Foreskin keratinocyte (primary cell): ENCODE measurements at places on chromosomes 7 and 10. TPM values are rescaled to one million over a fixed set of nuclear protein-coding genes. Genes with fewer than 3 reads are reported as not detected.

The LLCFC1 gene
- not detected in 2 replicates for polyA plus RNA-seq

DNA sequence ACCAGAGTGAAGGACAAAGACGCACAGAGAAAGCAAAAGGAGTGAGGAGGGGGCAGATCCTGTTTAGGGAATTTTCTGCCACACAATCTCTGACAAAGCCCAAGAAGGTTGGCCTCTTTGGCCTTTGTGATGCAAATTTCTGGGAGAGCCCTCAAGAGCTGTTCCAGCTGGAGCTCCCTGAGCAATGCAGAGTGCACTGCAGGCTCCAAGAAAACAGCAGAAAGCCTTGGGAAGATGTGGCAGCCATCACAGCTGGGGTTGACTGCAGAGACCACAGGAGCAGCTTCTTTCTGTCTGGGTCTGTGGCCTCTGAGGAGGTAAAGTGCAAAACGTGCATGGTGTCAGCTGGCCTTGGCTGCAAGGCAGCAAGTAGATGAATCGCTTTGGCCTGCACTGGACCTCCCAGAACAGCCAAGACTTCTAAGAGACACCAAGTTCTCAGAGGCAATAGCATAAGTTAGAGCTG lies 200.2 kb downstream of the ELMO1 start:
- DNase-seq, result no peak

- no peak for DNase-seq
Observed at GRCh38 chr7:25622695-25623094, 394.4 kb upstream of the NPVF start.

DNA sequence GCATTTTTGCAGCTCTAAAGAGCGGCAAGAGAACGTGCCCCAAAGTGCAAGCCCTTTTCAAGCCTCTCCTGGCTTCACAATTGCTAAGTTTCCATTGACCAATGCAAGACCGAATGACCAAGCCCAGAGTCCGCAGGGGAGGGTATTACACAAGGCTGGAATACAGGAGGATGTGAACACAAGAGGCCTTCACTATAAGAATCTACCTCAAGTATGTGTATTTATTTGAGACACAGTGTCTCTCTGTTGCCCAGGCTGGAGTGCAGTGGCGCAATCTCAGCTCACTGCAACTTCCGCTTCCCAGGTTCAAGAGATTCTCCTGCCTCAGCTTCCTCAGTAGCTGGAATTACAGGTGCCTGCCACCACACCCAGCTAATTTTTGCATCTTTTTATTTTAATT lies 22.2 kb upstream of the TPST1 start:
- DNase-seq, result no peak

- DNase-seq, result no peak
Observed at GRCh38 chr10:10725196-10725595, 292.5 kb upstream of the CELF2 start.

DNA sequence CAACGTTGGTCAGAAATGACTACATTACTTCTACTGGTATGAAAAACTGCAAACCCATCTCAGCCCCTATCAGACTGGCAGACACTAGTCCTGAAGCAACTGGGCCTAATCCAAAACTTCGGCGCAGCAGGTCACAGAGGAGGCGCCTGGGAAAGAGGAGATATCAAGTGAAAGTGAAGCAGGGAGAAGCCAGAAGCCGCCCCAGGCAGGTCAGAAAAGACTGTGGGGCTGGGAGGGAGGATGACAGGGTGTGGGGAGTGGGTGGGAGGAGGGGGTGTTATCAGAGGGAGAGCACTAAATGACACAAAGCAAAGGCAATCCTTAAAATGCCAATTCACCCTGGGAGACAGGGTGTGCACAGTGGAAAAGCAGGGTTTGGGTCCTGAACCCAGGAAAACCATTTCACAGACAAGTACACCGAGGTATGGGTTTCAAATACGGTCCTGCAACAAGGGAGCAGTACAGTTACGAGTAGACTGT lies 731 bp downstream of the CHCHD3 start:
- peak; percentile 7 for DNase-seq

DNA sequence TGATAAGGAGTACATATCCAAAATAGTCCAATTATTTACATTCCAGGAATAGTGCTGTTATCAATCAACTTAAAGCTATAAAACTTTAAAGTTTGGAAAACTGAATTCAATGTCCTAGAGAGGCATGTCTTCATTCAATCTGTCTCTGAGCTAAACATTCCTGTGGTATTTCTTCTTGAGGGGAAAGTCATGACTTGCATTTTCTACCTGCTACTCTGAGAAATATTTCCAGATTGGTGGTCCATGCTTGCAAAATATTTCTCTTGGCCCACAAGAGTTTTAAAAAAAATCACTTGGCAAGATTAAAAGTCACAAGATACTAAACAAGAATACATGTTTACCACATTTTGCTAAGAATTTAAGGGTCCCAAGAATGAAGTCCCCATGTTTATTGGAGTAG lies 63.6 kb upstream of the HGF start:
- peak; percentile 17 for DNase-seq

- DNase-seq, result no peak
Observed at GRCh38 chr10:92695679-92696605, 6.2 kb downstream of the HHEX start.

The DGKB gene
- not detected in 2 replicates for polyA plus RNA-seq

DNA sequence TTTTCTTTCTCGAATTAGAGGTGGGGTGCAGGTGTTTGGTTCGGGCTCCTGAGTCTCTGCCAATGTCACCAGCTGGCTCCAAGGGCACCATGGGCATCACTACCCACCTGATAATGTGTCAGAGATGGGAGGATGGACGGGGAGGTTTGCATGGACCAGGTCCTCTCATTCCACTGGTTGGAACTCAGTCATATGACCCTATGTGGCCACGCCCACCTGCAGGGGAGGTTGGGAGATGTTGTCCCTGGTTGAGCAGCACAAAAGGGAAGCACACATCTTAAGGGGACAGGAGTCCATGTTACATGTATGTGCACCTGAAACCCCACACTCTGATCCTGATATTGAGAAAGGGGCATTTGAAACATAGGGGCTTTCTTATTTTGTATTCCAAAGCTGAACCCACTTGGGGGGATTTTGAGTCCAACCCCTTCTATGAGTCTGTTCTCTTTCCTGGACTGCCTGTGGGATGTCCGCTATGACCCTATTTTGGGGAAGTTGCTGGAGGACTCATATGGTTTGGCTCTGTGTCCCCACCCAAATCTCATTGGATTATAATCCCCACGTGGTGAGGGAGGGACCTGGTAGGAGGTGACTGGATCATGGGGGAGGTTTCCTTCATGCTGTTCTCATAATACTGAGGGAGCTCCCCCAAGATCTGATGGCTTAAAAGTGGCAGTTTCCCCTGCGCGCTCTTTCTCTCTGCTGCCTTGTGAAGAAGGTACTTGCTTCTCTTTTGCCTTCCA lies 66.9 kb upstream of the BAIAP2L1 start:
- no peak for DNase-seq

GRCh38 chr7:103989785-103990767 lies 618 bp upstream of the RELN start:
- peak; percentile 15 for DNase-seq

The STRIP2 gene
- polyA plus RNA-seq, result 5.1 and 5.6 TPM in 2 replicates

The CELF2 gene
- polyA plus RNA-seq, result 1.9 and 2.4 TPM in 2 replicates

DNA sequence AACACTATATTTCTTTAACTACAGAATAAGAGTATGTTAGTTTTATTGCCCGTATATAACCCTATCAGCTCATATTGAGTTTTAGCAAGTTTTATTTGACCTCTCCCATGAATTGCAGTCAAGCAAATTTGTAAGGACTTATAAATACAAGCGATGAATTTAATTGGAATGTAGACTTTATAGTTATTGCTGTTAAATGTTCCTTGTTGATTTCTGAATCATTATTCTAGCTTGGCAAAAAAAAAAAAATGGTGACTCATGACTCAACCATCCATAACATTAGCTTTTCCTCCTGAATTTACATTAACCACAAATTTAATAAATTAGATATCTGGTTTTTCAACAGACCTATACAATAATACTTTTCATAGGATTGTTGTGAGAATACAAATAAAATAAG lies 334.0 kb upstream of the LRRTM3 start:
- peak; percentile 61 for DNase-seq
